ENCODE measurements at places on chromosomes 12 and 14. TPM values are rescaled to one million over a fixed set of nuclear protein-coding genes. Genes with fewer than 3 reads are reported as not detected.

The PTPRO gene
- total RNA-seq, result not detected

The NTF3 gene
- not detected for total RNA-seq

The C14orf93 gene
- total RNA-seq, result 4.4 TPM

The FGF6 gene
- not detected for total RNA-seq

The HHIPL1 gene
- total RNA-seq, result 0.24 TPM

The SLC35E3 gene
- total RNA-seq, result 13.9 TPM
